ENCODE measurements at places on chromosomes 2 and 18.

DNA sequence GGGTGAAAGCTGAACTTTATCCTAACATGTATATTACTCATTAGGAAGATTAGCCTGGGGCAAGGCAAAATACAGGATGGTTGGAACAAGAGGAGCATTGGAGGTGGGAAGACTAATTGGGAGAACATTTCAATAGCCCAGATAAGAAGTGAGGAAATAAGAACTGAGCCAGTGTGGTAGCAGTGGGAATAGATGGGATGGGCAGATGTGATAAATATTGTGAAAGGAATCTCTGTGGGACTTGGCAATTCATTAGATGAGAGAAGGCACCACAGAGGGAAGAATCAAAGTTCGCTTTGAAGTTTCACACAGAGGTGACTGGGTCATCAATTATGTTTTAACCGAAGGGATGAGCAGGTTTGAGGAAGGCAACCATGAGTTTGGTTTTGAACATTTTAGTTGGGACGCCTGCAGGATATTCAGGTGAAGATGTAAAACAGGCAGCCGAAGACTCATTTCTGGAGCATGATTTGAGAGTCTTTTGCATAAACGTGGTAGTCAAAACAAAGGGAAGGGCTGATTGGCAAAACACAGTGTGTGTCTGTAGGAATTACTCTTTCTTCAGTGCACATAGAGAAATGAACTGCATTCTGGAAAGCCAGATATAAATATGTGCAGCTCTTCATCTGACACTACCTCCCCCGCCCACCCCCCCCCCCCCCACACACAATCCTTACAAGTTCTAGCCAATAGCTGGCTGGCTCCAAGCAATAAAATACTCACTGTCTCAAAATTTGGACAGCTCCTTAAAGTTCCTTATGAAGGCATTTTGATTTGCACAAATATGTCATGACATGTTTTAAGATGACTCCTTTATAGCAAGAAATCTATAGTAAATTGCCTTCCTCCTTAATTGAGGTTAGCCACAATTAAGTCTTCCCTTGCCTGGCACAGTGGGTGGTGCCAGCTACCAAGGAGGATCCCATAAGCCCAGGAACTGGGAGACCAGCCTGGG, 1.9 kb upstream of the SLC1A4 start:
- DNase-seq: peak; percentile 49

DNA sequence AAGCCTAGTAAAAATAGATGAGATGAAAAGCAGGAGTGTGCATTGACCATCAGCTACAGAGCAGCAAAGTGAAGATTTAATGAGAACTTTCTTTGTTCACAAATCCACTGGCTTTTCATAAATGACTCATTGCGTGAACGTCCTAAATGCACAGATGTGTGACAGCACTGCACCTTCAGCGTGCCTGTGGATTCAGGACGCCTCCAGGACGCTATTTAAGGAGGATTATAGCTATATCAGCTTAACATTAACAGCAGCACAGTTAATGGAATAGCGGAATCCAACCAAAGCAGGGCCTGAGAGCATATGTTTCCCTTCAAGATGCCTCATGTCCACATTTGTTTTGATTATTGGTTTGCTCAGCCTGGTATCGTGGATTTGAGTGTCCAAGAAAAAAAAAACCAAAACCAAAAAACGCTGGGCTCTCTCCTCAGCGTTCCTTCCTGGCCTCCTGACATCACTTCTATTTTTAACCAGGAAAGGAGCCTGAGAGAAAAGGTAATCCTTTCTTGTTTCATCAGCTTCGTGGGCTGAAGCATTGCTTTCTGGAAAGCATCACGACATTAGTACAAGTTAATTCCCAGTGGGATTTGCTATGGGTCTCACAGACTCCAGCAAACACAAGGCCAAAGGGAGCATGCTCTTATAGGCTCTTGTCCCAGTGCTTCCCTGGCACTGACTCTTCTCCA, 447.0 kb upstream of the SMIM21 start:
- no peak for DNase-seq

DNA sequence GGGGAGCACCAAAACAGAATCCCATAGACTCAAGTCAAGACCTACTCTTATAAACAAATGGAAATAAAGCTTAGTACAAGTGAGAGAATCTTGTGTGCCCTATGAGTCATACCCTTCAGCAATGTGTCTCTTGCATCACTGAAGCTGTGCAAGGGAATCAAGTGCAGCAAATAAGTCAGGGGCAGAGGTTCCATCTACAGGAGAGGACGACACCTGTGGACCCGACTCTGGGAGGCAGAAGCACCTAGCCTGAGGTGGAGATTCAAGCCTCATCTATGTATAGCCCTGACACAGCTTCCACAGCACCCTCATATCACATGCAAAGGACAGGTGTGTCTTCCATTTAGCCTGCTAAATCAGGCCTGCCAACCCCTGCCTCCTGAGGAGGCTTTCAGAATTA, 298.2 kb downstream of the CNTNAP5 start:
- peak; percentile 3 for DNase-seq

- no peak for DNase-seq
Measured at GRCh38 chr2:144648837-144649465, 129.0 kb upstream of the ZEB2 start.

DNA sequence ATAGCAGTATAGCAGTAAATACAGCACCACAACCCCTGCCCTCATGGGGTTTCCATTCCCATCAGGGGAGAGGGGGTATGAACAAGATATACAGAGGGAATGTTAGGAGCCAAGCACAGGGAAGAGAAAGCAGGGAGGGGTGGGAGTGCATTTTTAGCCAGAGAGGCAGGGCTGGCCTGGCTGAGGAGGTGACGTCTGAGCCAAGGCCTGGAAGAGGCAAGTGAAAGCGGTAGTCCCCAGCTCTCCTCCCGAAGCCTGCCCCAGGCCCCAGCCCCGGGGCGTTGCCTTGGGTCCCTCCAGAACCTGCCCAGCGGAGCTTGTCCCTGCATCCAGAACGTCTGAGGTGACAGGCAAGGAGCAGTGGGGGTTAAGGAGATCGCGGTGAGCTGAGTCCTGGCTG, 45.1 kb upstream of the FOSL2 start:
- DNase-seq: no peak

GRCh38 chr2:236915726-236916125, 170.0 kb upstream of the COPS8 start:
- DNase-seq: no peak

- no peak for DNase-seq
Measured at GRCh38 chr18:24443870-24444269, 16.6 kb upstream of the HRH4 start.

- DNase-seq: no peak
Measured at GRCh38 chr2:196113061-196113974, 44.7 kb upstream of the DNAH7 start.

- DNase-seq: no peak
Measured at GRCh38 chr2:165825041-165825440, 31.0 kb upstream of the GALNT3 start.

DNA sequence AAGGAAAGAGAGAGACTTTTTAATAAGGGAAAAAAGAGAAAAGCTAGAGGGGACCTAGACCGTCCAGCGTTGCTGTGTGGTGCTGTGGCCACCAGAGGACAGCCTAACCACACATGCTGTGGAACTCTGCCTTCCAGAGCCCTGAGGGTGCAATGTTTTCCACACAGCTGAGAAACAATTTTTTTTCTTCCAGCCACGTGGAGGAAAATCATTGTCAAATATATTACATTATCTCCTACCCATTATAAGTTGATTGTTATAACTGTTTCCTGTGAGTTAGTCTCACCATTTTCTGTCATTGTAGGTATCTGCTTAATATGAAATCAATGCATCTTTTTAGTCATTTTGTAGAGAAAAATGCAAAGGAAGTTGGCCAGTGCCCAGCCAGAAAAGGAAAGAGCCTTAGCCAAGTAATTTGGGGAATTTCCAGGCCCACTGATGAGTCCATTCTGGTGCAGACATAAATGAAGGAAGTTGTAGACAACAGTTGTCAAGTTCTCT, 5.9 kb upstream of the MRPL19 start:
- peak; percentile 75 for DNase-seq

DNA sequence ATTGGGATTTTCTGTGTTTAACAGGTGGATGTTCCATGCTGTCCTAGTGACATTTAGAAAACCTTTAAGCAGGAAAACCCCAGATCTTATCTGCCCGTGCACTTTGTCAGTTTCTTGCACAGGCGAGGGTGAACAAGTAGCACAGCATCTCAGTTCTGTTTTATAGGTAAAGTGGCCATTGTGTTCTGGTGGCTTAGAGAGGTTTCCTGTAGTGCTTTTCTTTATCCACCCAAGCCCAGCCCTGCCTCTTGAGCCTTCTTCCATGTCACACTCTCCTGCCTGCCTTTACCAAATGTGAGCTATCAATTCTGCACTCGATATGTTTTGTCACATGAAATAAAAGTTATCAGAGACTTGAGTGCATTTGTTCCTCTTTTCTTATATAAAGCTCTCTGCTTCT, 135.3 kb upstream of the NOSTRIN start:
- no peak for DNase-seq

DNA sequence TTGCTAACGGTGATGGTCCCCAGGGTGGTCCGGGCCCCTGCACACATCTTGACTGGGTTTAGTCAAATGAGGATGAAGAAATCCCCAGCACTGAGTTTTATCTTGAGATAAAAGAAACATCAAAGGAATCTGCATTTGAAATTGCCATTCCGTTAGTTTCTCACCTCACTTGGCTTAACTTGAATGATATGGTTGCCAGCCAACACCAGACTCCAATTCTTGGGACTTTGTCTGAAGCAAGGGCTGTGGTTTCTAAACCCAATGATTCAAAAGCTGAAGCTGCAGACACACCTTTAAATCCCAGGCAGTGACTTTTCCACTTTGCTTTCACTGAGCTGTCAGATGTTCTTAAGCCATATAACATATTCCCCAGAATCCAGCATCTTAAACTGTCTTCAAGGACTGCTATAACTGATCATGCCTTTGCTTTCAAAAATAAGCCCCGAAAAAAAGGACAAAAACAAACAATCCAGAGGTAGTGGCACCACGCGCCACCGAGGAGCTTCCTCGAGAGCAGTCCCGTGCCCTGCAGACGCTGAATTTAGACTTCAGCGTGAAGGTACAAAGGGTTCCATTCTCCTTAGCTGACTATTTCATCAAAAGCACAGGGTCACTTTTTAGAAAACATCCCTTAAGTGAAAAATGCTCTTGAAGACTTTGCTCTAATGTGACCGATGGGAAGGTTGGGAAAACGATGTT, 189.3 kb downstream of the HDAC4 start:
- no peak for DNase-seq

DNA sequence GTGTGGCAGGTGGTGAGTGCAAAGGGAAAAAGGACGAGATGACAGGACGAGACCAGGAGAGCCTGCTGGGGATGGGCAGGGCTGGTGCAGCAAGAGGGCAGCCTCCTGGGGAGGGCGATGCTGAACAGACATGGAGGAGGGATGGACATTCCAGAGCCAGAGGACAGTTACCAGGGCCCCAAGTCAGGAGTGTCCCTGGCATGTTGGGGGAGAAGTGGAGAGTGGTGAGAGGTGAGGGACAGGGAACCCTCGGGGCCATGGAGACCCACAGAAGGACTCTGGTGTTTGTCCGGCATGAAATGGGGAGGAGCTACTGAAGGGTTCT, 19.0 kb downstream of the MTERF4 start:
- DNase-seq: no peak

DNA sequence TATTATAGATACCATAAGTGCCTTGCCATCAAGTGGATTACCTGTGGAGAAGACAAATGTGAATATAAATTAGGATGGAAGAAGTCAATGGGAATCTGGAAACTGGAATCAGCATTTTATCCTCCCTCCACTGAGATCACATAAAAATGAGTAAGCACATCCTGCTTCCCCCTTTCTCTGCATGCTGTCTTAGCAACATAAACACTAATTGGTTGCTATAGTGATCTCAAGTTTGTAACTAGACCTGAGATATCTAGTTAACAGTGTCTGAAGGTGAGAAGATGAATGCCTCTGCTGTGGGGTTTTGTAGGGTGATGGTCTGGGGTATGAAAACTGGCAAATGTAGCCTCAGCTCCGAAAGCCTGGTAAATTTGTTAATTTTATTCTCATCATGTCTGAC, 1357.5 kb upstream of the CELF4 start:
- DNase-seq: no peak

GRCh38 chr2:204110338-204110741, 173.8 kb downstream of the ICOS start:
- DNase-seq: no peak

DNA sequence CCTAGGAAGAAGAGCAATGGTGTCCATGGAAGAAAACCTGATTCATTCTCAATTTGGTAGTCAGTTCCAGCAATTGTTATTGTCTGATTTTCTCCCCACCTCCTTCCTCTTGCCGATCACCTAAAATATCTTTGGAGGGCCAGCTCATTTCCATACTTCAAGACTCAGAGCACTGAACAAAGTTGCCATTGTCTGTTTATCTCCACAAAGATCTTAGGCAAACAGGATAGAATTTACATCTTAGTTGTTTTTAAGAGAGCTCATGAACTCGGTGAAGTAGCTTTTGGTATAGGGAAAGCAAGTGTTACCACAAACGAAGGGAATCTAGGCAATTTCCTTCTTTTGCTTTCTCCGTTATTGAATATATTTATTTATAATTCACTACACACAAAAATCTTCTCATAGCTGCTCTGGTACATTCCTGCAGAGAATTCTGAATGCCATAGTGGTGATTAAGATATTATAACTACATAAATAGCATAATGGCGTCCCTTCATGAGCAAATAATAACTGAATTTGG, 41.5 kb upstream of the CHST9 start:
- no peak for DNase-seq

DNA sequence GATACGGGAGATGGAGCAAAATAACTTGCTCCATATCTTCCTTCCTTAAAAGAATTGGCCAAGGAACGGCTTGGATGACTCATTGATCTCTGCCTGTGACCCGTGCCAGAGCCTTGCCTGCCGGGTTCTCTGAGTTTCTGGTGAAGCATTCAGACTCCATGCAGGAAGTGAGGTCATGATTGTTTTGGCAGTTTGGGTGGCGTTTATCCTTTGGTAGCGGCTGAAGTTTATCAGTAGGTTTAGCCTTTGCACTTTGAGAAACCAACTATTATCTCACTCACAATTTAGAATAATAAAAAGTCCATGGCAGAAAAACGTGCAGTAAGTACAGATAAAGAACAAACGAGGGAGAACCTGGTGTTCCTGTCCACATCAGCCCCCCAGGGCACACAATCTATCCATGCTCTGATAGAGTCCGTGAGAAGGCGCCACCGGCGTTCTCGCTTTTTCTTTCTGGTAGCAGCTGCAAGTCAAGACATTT, 15.0 kb upstream of the CTAGE1 start:
- DNase-seq: peak; percentile 75

- DNase-seq: no peak
Measured at GRCh38 chr2:85385746-85386145, 24.4 kb downstream of the CAPG start.

- DNase-seq: peak; percentile 91
Measured at GRCh38 chr2:219218732-219219701, at the start of gene ABCB6. TSS of gene ABCB6 (minus strand) at chr2:219218958. CDS start at chr2:219218673, 285 bp downstream.

DNA sequence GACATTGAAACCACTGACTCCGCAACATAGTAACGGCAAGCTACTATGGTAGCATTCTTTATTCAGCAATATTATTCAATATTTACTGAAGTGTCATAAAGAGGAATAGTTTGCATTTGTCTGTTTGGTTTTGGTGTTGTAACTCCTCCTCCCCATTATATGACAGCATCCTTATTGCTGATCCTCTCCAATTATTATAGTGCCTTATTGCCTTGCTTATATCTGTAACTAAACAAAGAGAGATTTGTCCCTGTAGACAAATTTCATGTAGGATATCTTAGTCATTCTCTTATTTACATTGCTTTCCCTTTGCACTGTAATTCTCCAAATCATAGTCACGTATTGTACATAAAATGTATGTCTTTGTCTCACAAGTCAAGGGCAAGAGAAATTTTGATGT, 1041.2 kb upstream of the ZEB2 start:
- no peak for DNase-seq

Measured in RKO (cell line).